ENCODE measurements at places on chromosomes 6 and 20. TPM values are rescaled to one million over a fixed set of nuclear protein-coding genes. Genes with fewer than 3 reads are reported as not detected.
A peak's percentile ranks its signal among the peaks of the same experiment; 100 is the strongest.

IP6K3 gene
- not detected for total RNA-seq

CRYBG1 gene
- 10.1 TPM for total RNA-seq

ADGB gene
- not detected for total RNA-seq

GINS1 gene
- total RNA-seq, result 0.78 TPM

LRRC73 gene
- not detected for total RNA-seq

RAD21L1 gene
- not detected for total RNA-seq

PAX1 gene
- not detected for total RNA-seq

- DNase-seq, result no peak
- no peaks in the 10 kb centered on the region for H3K4me1 ChIP-seq
- no peak overlapping the region for H3K4me3 ChIP-seq
Measured at GRCh38 chr20:51959066-51959542, 156.8 kb upstream of the SALL4 start.

- DNase-seq, result peak; percentile 17
- H3K36me3 ChIP-seq, result no peaks in the 10 kb centered on the region
- no peak overlapping the region for H3K4me3 ChIP-seq
- H3K27me3 ChIP-seq, result no peaks in the 10 kb centered on the region
Measured at GRCh38 chr20:20303742-20304141, 64.2 kb upstream of the INSM1 start.

DNA sequence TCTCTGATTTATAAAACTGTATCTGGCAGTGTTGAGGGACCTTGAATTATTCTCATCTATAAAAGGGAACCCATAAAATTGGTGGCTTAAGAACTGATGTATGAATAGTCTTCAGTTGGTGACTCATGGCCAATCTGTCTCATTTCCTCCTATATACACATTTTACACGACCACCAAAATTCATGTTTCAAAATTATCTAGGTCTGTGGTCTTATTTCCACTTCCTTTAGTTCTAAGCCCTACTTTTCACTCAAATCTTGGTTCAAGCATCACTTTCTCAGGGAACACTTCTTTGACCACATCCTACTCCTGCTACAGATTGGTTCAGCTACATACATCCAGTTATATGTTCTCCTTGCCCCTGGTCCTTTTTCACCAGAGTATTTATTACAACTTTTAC, 18.6 kb upstream of the ENPP1 start:
- no peak overlapping the region for H3K27ac ChIP-seq
- H3K4me1 ChIP-seq, result peaks cover 7% of the 10 kb centered on the region
- H3K36me3 ChIP-seq, result no peaks in the 10 kb centered on the region
- DNase-seq, result no peak
- H3K4me3 ChIP-seq, result no peak overlapping the region
- no peaks in the 10 kb centered on the region for H3K27me3 ChIP-seq

DNA sequence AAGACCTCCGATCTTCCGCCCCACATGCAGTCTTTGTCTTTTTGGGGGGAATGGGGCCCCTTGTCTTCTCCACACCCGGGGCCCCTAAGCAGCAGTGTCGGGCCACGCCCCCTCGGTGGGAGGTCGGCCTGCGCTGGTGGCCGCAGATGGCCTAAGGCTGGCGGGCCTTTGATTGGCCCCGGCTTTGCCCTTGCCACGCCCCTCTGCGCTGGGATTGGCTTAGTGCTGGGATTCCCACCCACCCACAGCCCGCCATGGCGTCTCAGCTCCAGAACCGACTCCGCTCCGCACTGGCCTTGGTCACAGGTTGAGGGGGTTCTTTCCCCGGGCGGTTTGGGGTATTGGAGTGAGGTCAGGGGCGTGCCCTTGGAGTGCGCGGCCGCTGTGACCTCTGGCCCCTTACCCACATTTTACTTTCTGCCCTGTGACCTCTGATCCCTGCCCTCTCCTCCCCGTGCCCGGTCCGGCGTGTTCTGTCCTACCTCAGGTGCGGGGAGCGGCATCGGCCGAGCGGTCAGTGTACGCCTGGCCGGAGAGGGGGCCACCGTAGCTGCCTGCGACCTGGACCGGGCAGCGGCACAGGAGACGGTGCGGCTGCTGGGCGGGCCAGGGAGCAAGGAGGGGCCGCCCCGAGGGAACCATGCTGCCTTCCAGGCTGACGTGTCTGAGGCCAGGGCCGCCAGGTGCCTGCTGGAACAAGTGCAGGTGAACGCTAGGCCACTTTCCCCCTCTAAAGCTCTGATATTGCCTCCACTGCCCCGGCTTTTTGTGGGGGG, at the start of gene HSD17B8:
Gene HSD17B8, plus strand, starts transcription at position 241 of the 776 bp plus-strand sequence. Its CDS starts 14 bp downstream, at position 255.
- H3K4me3 ChIP-seq, result peak within 1 kb of the TSS; percentile 68
- peak within 1 kb of the TSS; percentile 85 for H3K27ac ChIP-seq
- DNase-seq, result peak; percentile 96
- H3K27me3 ChIP-seq, result no peaks in the 10 kb centered on the region
- peaks cover 6% of the 10 kb centered on the region for H3K36me3 ChIP-seq

GRCh38 chr6:157240059-157240959, 83.0 kb downstream of the TMEM242 start:
- peaks cover 46% of the 10 kb centered on the region for H3K4me1 ChIP-seq
- H3K27ac ChIP-seq, result peak overlapping the region; percentile 84
- no peak overlapping the region for H3K4me3 ChIP-seq

- H3K27ac ChIP-seq, result no peak overlapping the region
- no peaks in the 10 kb centered on the region for H3K27me3 ChIP-seq
- DNase-seq, result no peak
- no peaks in the 10 kb centered on the region for H3K36me3 ChIP-seq
- no peak overlapping the region for H3K4me3 ChIP-seq
- H3K4me1 ChIP-seq, result peaks cover 35% of the 10 kb centered on the region
Measured at GRCh38 chr6:53828966-53829697, 34.3 kb downstream of the LRRC1 start.

- DNase-seq, result no peak
- peaks cover 8% of the 10 kb centered on the region for H3K4me1 ChIP-seq
- H3K27me3 ChIP-seq, result no peaks in the 10 kb centered on the region
- peaks cover 9% of the 10 kb centered on the region for H3K36me3 ChIP-seq
Measured at GRCh38 chr20:3250091-3250504, 11.1 kb upstream of the SLC4A11 start.

- DNase-seq, result no peak
- H3K4me1 ChIP-seq, result no peaks in the 10 kb centered on the region
- no peaks in the 10 kb centered on the region for H3K36me3 ChIP-seq
Measured at GRCh38 chr6:46954837-46955451, 33.2 kb upstream of the ADGRF5 start.
